Left kidney (tissue), 8 donors: ENCODE measurements at places on chromosomes 5 and 9. TPM values are rescaled to one million over a fixed set of nuclear protein-coding genes. Genes with fewer than 3 reads are reported as not detected.

DNA sequence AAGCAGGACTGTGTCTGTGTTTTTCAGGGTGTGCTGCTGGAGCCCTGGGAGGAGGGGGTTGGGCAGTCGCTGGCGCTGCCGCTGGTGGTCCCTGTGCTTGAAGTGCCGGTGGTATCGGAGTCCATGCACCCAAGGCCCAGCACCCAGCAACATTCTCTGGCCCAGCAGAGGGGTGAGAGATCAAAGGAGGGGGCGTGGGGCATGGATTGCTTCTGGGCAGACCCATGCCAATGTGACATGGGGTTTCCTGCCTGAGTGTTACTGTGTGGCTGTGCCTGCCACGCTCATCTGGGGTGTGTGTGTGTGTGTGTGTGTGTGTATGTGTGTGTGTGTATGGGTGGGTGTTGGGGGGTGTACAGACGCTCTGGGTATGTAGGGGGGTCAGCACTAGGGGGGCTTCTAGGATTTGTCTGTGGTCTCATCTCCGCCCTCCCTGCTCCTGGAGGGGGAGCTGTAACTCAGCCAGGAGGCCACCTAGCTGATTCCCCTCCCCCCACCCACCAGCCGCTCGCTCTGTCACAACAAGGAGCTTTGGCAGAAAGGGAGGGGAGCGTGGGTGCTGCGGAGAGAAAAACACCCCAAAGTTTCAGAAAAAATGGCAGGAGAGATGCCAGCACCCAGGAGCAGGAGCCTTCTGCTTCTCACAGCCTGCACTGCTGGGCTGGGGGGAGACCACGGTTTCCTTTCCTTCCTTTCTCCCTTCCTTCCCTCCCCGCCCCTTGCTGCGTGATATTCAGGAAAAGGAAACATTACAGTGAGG, 35.9 kb upstream of the HSPA9 start:
- DNase-seq, result peak; percentile 62

DNA sequence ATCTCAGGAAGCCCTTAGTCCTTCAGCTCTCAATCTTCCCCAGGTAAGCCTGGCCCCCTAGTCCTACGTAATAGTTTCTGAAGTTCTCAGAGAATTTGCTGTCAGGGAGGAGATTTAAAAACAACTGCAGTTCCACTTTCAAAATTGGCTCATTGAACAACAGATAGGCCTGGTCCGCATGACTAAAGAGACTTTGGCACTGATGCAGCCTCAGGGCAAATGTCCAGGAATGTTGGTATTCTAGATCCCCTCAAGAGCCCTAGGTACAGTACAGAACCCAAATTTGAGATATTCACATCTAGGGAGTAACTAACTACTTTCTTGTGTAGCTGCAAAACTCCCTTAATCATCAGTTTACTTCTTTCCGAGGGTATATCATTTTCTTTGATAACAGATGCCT, 162.8 kb downstream of the GABRG2 start:
- DNase-seq, result no peak

GARIN3 gene
- not detected for polyA plus RNA-seq

DNA sequence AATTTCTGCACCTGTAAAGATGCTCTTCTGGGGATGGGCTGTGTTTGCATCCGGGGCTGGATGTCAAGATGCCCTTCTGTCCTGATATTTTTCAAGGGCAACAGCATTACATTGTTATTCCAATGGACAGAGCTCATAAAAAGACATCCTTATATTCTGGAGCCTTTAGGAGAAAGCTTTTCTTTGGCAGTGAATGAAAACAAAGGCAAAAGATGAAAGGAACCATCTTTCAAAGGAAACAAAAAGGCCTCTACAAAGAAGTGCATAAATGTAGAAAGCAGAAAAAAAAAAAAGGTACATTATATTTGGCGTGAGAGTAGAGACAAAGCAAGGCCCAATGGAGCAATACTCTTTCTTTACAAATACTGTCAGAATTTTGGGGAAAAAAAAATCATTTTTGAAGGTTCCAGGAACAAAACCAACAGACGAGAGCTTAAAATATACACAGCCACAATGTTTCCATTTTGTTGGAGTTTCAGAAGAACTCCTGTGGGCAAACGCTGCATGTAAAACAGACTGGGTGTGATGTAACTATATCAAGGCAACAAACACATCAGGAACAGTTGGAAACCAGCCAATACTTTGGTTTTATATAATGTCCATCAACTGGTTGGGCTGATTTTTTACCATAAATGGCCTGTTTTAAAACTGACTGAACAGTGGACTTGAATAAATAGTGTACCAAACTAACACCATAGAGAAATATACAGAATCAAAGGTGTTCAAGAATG, 885.6 kb upstream of the DMAC1 start:
- no peak for DNase-seq

- DNase-seq, result no peak
Measured at GRCh38 chr5:56026863-56027300, 32.1 kb upstream of the IL6ST start.

ACOT12 gene
- 1.2 TPM for polyA plus RNA-seq

EIF4EBP3 gene
- polyA plus RNA-seq, result 10.5 TPM

- DNase-seq, result no peak
Measured at GRCh38 chr5:180130876-180131740, 59.5 kb upstream of the RNF130 start.

DNA sequence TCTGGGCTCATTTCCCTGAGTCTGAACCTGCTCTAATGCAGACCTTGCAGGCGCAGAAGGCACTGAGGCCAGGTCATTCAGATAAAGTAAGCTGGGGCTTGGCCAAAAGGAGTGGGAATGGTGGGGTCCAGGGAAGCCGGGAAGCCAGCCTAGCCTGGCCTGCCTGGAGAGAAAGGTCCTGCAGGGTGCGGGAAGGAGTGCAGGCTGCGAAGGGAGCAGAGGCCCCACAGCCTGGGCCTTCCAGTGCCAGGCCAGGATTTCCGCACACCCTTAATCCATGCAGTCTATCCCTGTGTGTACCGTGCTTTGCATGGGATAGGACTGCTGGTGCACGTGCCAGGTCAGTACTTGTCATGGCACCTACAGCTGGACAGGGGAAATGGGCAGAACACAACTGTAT, 3.6 kb upstream of the STING1 start:
- no peak for DNase-seq

DNA sequence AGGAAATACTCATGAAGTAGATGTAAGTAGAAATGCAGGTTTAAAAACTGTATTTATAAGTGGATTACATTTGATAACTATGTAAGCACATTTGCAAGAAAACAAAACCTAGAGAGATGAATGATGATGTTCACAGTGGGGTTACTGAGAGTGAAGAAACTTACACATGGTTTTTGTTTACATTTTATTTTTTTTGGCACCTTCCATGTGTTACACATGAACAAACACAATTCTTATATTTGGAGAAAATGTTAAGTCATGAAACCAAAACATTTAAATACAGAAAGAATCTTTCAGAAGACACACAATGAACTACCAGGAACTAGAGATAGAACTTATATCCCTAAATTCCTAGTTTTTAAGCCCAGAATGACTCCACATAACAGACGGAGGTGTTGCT, 51.5 kb upstream of the SPATA31E1 start:
- DNase-seq, result no peak

PAIP2 gene
- 176 TPM for polyA plus RNA-seq

PCDHA1 gene
- polyA plus RNA-seq, result not detected

DNA sequence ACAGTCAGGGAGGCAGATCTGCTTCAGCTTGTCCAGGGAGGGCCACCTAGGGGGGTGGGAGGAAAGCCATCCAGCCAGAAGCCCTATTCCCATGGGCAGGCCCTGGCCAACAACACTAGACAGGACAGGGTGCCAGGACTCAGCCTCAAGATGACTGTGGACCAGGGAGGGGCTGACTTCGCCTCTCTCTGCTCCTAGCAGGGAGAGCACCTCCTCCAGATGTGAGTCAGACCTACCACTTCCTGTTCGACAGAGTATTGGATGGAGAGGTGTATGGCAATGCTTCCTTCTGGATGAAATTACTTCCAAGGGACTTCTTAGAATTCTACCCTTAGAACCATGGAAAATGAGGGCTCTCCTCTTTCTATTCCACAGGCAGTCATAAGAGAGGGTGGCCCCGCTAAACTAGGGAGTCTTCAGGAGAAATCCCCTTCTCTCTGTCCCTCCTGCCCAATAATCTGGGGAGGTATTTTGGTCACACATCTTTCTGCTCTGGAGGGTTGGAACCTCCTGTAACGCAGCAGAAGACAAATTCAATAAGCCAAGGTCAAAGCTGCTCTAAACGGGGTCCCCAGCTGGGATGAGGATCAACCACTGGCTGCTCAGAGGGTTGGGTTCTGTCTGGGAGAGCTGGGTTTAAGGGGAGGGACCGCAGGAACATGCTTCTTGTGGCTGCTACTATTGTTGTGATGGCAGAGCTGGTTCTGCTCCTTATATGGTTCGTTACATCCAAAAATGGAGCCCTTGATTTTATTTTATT, 23.2 kb upstream of the RCL1 start:
- no peak for DNase-seq

FAM169A gene
- 24.3 TPM for polyA plus RNA-seq

- DNase-seq, result no peak
Measured at GRCh38 chr5:149939546-149939945, 5.0 kb downstream of the PDE6A start.

- DNase-seq, result no peak
Measured at GRCh38 chr5:109304309-109304708, 105.5 kb downstream of the PJA2 start.

DNA sequence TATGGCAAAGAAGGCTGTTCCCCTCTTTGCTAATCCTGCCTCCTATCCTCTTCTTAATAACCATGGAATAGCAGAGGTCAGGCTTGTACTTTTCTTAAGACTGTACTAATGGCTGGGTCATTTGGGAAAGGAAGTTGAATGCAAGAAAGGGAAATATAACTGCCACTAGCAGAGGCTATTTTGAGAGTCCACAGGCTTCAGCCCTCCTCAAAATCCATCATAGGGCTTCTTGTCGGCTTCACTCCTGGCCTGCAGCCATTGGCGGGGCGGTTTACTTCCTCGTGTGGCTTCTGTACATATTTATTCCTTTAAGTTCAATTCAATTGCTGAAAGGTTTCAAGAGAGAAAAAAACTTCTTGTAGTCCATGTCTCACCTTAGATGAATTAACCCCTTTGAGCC, 2.8 kb upstream of the PARP8 start:
- no peak for DNase-seq

KCNN2 gene
- 4.0 TPM for polyA plus RNA-seq

TMEM252 gene
- 7.7 TPM for polyA plus RNA-seq

DNA sequence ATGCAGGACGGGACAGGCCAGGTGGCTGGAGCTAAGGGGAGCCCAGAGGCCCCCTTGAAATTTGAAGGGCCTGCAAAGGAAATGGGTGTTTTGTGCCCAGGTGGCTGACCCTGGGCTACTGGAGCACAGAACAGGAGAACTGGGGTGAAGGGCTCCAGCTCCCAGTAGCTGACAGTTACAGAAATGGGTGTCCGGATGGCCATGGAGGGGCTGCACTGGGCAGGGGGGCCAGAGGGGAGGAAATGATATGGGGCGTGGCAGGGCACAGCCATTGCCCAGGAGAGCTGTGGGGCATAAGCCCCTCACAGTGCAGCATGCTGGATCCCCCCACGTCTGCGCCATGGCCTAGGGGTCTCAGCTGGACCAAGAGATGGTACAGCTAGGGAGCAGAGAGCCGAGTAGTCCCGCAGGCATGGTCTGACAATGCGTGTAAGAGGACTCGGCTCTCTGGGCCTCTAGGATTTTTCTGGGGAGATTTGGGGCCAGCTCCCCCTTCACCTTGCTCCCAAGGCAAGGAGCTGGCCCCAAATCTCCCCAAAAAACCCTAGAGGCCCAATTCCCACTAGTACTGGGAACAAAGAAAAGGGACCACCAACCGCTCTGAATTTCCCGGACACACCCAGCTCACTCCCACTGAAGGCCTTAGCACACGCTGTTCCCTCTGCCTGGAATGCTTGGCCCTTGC, 7.9 kb upstream of the CARD19 start:
- DNase-seq, result no peak

GGTA1 gene
- 5.2 TPM for polyA plus RNA-seq

GRCh38 chr5:912280-913091, 19.8 kb downstream of the TRIP13 start:
- DNase-seq, result no peak

AGXT2 gene
- polyA plus RNA-seq, result 45.6 TPM

DNA sequence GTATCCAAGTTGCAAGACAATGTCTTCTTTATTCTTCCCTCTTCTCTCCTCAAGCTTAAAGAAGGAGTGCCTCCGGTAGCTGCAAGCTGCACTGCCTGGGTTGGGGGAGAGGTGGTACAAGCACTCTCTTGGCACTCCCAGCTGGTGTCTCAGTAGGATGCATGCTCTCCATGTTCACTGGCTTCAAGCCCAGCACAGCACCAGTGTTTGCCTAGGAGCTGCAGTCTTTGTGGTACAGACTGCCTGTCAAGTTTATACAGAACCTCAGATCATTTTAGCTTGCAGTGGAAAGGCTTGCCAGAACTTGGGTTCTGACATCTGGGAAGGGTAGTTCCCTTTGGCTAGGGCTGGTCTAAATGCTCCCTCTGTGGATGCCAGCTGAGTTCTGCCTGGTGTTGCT, 505.6 kb downstream of the MAN2A1 start:
- no peak for DNase-seq

DNA sequence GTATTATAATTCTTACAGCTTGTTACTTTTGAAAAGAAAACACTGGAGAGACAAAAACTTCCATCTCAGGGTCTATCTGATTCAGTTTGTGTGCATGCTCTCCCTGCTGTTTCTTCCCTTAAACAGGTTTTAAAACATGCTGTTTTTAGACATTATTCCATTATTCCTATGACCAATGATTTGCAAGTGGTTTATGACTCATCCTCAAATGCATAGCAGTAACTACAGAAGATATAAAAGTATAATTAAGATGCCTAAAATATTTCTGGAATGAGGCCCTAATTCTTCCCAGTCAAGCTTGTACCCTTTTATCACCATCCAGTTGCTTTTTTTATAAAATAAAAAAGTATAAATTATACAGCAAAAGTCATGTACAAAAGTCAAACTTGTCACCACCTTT, 3.7 kb downstream of the DTWD2 start:
- no peak for DNase-seq

DNA sequence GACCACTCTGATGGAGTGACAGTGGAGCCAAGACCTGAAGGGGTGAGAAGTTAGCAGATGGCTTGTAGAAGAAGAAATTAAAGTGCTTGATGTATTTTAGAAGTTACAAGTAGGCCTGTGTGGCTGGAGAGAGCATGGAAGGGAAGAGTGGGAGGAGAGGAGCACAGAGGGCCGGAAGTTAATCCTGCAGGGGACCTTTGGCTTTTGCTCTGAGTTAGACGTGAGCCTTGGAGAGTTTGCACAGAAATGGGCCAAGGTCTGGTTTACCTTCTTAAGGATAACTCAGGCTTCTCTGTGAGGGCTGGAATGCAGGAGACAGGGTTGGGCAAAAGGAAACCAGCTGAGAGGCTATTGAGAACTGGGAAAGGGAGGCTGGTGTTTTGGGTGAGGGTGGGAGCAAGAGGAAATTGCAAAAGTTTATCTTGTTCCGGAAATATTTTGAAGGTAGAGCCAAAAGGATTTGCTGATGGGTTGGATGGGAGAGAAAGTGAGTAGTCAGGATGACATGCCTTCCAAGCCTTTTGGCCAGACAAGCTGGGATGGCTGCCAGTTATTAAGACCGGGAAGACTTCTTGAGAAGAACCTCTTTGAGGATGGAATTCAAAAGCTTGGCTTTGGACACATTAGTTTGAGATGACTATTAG, 17.5 kb upstream of the F2RL1 start:
- DNase-seq, result no peak

TAF11L14 gene
- polyA plus RNA-seq, result not detected
